ENCODE measurements at places on chromosomes 7 and 10.

- DNase-seq = no peak
Observed at GRCh38 chr10:95835149-95835860, 72.5 kb upstream of the CC2D2B start.

- DNase-seq = no peak
Observed at GRCh38 chr10:115049318-115049717, 43.8 kb upstream of the ATRNL1 start.

GRCh38 chr10:114306116-114306973, 67.3 kb downstream of the VWA2 start:
- DNase-seq = no peak

- no peak for DNase-seq
Observed at GRCh38 chr7:158488181-158488971, 99.2 kb downstream of the PTPRN2 start.

DNA sequence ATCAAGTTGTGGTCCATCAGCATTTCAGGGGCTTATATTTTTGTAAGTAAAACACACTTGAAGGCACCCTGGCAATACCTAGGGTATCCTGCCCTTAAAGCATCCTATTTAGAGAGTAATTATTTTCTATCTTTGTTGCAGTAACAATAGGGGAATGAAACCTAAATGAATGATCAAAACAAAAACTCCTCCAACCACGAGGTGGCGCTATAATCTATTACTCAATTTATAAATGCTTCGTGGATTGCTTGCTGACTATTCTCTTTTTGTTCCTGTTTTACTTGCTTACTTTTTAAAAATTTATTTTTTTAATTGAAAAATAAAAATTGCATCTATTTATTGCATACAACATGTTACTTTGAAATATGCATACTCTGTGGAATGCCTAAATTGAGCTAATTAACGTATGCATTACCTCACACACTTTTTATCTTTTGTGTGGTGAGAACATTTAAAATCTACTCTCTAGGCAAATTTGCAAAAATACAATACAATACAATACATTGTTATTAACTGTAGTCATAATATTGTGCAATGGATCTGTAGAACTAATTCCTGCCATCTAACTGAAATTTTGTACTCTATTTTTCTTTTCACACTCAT, 147.7 kb upstream of the BMPER start:
- no peak for DNase-seq

DNA sequence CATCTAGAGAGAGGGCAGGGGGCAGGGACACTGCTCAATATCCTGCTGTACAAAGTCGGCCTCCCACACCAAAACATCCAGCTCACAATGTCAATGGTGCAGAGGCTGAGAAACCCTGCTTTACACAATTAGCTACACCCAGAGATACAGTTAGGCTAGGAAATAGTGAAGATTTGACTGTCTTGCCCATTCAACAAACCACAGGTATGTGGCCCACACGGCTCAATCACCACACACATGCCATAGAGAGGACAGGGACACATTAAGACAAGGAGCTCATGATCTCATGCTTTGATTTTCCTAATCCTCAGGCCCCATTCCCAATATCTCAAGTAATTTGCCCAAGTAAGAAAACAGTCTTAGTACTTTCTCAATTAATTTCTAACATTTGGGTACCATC, 110.4 kb downstream of the OSBPL3 start:
- no peak for DNase-seq

GRCh38 chr7:64992971-64993370, 2.1 kb upstream of the ZNF117 start:
- no peak for DNase-seq

- DNase-seq = no peak
Observed at GRCh38 chr7:134798155-134798554, 18.7 kb downstream of the CALD1 start.
